Glomerular endothelial cell (primary cell): ENCODE measurements at places on chromosomes 4 and X.

DNA sequence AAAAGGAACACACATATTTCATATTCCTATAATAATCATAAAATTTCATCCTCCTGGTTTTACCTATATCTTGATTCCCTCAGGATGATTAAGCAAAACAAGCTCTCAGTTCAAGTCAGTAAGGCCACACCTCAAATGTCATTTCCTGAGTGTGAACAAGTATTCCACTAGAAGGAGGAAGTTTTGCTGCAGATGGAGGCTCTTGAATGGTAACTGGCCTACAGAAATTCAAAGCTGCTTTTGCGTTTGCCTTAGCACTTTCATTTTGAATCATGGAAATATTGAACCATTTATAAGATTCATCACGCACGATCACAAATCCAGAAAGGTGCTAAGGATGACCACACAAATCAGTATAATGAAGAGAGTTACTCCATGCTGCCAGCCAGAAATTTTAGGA is 254.4 kb upstream of the CXXC4 start:
- DNase-seq = no peak

DNA sequence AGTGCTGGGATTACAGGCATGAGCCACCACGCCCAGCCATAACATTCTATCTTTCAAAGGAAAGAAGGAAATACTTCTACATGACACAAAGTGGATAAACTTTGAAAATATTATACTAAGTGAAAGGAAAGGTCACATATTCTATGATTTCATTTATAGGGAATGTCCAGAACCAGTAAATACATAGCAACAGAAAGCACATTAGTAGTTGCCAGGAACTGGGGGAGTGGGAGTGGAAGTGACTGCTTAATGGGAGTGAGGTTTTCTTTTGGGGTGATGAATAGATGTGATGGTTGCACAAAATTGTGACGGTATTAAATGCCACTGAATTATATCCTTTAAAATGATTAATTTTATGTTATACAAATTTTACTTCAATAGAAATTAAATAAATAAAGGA is 95.7 kb upstream of the IL15 start:
- DNase-seq = no peak

DNA sequence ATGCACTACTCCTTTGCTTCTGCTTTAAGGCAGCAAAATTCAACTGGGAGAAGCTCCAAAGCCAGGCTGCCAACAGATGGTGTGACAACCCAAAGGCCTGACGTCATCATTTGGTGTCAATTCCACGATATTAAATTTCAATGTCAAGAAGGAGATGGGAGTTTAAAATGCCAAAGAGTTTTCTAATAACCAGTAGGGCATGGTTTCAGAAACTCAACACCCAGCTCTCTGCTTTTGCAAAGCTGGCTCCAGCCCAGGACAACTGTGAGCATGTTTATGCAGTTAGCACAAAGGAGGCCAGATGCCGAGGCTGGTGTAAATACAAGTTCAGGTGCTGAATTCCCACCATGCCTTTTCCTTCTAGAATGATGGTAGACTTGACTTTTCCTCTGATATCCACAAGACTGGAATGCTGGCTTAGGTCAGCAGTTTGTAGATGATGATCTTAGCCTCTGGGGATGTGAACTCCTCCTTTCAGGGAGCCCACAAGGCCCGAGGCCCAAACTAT is 67.3 kb downstream of the AFAP1 start:
- DNase-seq = no peak

DNA sequence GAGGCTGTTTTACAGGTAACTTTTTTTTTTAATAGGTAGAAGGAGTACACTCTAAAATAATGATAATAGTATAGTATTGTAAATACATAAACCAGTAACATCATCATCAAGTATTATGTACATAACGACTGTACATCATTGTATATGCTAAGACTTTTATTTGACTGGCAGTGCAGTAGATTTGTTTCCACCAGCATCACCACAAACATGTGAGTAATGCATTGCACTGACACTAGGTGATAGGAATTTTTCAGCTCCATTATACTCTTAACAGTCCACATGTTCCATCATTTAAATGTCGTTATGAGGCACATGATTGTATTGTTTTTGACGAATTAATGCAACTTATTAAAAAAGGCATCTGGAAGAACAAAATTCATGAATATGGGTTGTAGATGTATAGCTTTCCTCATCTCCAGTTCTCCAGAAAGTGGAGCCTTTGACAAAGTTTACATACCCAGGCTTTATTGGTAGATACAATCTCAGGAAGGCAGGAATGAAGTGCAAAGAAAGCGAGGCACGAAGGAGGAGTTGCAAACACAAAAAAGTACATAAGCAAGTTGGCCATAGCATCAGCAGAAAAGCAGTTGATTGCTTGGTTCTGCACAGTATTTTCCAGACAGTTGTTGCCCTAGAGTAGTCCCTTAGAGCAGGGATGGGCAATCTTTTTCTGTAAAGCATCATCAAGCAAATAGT is 336.9 kb upstream of the NR3C2 start:
- DNase-seq = no peak

DNA sequence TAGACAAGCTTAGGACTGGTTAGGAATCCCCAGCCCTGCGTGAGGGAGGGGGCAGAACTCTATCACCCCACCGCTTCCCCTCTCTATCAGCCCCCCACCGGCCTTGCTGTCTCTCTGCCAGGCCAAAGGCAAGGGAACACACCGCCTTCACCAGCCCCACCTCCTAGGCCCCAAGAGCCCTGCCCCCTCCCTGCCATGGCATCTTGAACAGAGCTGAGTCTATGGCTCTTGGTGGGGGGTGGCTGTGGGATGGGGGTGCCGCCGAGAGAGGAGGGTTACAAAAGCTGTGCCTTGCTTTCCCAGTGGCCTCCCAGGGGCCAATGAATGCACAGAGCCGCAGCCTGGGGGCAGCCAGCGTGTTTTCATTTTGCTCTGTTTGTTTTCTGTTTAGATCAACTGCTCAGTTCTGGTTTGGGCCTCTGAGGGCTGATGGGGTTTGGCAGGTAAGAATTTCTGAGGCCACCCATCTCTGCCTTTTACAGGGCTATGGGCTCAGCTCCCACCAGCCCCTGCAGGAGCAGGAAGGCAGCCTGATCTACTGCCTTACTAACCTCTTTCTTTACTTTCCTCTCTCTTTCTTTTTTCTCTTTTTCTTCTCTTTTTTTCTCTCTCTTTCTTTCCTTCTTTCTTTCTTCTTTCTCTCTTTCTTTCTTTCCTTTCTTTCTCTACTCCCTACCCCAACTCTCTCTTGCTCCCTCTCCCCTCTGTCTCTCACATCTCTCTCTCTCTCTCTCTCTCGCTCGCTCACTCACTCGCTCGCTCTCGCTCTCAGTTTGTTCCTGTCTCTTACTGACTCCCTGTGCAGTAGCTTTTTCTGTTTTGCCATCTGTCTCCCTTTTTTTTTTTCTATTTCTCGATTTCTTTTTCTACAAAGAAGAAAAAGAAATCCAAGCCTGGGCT is 128.3 kb downstream of the PJA1 start:
- no peak for DNase-seq
